ENCODE measurements at places on chromosomes 2 and 18.

DNA sequence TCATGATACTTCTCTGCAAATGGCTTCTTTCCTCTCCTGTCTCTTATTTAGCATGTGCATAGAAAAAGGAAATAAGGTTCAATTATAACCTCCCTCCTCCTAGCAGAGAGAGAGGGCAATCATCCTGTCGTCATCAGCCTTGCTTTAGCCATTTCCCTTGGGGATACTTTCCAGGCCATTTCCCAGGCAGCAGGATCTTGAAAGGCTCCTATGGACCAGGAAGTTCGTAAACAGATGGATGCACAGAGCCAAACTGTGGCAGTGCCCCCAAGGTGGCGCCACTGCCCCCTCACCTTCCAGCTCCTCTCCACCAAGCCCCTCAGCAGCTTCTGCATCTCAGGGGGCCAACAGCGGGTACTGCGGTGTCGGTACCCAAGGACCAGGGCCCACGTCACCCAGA, 157.4 kb downstream of the DTNA start:
- no peak for DNase-seq

- no peak for DNase-seq
Measured at GRCh38 chr18:3060667-3061580, 48.0 kb upstream of the LPIN2 start.

DNA sequence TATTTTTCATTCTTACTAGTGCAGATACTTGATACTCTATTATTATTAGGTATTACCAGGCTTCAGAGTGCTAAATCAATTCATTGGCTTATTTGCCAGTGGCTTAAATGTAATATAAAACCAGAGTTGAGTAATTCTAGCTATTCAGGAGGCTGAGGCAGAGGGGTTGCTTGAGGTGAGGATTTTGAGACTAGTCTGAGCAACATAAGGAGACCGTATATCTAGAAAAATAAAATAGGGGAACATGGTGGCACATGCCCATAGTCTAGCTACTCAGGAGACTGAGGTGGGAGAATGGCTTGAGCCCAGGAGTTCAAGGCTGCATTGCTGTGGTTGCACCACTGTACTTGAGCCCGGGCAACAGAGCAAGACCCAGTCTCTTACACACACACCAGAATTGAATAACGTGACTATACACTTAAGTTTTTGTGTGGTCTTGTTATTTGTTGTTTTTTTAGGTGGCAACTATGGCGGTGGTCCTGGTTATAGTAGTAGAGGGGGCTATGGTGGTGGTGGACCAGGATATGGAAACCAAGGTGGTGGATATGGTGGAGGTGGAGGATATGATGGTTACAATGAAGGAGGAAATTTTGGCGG, 4.8 kb downstream of the HNRNPA3 start:
- DNase-seq: no peak

DNA sequence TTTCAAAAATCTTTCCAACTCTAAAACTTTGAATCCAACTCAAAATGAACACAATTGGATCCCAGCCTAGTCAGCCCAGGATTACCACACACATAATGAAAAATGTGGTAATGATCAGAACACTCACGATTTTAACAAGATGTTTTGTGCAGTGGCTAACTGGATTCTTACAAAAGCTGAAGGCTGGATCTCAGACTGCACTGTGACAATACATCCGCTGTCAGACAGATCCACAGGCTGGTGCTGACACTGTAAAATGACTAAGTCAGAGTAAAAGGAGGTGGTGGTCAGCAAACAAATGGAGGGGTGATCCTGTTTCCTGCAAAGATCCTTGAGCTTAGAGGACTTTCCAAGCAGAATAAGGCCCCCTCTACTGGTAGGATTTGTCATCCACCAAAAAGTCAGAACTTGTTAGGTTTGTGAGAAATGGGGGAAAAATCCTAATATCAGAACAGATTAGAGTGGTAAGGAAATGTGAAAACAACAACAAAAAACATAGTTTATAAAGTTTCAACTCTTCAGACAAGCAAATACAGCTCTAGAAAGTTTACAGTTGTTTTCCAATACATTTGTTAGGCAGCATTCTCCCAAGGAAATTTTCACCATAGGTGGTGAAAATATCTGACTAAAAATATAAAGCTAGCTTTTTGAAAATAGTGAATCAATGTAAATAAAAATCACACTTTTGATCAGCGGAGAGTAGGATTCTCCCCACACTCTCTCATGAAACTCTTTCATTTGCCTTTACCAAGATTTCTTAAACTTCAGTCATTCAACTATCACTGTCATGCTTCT, 211.9 kb downstream of the AGPS start:
- DNase-seq: no peak

- no peak for DNase-seq
Measured at GRCh38 chr2:69577467-69578197, 65.9 kb downstream of the AAK1 start.

GRCh38 chr2:215190588-215190987, 52.2 kb upstream of the ABCA12 start:
- no peak for DNase-seq

GRCh38 chr18:26621161-26622026, 73.0 kb upstream of the KCTD1 start:
- no peak for DNase-seq

DNA sequence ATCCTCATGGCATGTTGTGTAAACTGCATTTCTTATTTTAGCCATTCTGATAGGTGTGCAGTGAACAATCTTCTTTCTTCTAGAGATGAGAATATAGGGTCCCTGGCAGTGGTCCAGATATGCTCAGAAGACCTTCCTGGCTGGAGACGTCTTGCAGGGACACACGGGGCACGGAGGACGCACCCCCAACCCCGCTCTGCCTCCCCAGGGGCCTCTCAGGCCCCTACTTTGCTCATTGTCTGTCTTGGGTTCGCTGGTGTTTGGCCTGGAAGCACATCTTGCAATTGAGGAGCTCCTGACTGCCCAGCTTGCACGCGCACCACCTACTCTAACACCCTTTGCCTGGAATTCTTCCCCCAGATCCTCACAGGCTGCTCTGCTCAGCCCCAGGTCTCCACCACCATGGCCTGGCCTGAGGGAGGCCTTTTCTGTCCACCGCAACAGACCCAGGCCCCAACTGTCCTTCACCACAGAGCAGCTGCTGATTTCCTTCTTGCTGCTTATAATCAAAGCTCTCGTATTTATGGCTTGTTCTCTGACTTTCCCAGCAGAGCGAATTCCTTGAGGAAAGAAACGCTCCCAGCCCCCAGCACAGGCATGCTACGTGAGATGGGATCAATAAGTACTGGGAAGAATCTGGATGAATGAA, 295.9 kb upstream of the HDAC4 start:
- no peak for DNase-seq

DNA sequence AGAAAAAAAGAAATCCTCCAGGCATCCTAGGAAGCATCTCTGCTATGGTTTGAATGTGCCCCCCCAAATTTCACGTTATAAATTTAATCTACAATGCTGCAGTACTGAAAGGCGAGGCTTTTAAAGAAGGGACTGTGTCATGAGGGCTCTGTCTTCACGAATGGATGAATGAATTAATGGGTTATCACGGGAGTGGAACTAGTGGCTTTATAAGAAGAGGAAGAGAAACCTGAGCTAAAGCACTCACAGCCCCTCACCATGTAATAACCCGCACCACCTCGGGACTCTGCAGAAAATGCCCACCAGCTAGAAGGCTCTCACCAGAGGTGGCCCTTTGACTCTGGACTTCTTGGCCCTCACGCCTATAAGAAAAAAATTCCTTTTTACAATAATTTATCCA, 27.6 kb downstream of the RNU4ATAC start:
- no peak for DNase-seq

- DNase-seq: no peak
Measured at GRCh38 chr2:117952228-117952627, 61.6 kb downstream of the CCDC93 start.

- DNase-seq: no peak
Measured at GRCh38 chr2:43344868-43345373, 118.5 kb upstream of the ZFP36L2 start.

DNA sequence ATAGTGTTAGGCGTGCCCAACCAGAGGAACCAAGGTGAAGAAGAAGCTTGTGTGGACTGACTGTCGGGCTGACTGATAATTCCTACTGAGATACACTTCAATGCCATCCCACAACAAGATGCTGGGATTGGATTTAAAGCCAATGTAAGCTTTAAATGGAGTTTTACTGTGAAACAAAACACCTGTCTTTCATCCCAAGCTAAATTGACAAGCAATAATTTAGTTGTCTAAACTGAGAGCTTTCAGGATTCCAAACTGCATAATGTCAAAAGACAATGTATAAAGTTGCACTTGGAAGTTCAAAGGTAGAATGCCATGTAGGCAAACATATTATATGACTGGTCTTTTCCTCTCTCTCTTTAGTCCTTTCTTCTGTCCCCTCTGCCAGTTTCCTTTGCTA, 1025.3 kb upstream of the FANCL start:
- no peak for DNase-seq

DNA sequence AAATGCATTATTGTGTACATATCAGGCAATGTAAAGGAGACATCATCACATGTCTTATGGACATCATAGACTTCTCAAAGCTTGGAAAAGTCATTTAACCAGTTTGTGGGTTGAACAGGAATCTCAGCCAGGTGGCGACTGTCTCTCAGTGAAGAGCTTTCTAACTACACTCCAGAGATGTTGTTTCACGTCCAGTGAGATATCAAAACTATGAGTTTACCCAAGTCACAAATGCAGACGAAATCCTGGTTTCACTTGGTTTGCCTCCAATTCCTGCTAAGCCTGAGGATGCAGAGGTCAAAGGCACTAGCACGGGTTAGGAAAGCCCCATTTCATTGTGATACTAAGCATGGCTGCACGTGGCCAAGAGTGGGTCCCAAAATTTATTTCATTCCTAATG, 384.5 kb upstream of the MEIS1 start:
- no peak for DNase-seq

DNA sequence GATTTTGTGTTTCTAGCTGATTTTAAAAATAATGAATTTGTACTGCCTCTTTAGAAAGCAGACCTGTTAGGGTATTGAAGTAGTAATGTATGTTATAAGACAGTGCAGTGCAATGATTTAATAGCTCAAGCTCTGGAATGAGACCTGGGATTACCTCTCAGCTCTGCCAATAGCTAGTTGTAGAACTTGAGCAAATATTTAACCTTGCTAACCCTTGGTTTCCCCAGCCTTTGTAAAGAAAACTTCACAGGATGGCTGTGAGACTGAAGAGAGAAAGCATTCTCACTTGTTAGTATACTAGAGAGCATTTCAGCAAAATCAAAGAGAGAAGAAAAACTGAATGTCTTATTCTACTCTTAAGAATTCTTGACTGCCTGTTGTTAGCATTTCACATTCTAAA, 293.9 kb downstream of the KIAA1328 start:
- DNase-seq: no peak

DNA sequence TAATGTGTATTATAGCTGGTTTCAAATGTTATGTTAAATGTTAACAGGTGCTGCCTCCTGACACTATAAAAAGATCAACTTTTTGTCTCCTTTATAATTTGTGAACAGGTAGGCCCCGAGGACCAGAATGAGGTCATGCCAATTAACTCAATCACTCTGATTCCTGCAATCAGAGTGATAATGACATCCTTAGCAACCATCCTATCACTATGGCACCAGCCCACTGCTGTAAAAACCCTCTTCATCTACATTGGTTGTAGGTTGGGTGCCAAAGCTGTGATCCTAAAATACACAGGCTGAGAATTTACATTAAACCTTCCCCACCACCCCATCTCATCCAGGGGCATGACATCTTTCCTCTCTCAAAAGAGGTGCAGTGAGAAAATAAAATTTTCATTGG, 103.5 kb downstream of the CPO start:
- DNase-seq: no peak

- no peak for DNase-seq
Measured at GRCh38 chr2:158297606-158298005, 158.9 kb downstream of the CCDC148 start.

DNA sequence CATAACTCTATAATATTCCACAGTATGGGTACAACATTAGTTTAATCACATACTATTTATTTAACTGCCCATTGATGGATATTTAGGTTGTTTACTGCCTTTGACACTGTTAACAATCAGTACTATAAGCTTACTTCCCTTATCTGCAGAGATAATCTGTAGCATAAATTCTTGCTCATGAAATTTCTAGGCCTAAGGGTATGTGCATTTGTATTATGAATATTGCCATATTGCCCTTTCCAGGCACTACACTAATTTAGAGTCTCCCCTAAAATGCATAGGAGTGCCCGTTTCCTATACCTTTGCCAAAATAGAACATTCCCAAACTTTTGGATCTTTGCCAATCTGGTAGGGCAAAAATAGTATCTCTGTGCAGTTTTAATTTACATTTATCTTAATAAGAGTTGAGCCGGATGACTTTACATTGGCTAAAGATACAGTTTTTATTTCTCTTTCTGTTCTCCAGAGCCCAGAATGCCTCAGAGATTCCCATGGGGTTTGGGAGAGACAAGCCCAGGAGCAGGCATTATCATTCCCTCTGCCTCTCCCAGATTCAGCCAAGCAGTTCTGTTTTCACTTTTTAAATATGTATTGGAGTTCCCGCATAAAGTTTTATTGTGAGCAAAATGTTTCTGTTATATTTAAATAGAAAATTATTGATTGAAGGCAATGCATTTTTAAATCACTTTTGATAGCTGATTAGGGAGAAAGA, 102.8 kb downstream of the CAPN13 start:
- DNase-seq: no peak

DNA sequence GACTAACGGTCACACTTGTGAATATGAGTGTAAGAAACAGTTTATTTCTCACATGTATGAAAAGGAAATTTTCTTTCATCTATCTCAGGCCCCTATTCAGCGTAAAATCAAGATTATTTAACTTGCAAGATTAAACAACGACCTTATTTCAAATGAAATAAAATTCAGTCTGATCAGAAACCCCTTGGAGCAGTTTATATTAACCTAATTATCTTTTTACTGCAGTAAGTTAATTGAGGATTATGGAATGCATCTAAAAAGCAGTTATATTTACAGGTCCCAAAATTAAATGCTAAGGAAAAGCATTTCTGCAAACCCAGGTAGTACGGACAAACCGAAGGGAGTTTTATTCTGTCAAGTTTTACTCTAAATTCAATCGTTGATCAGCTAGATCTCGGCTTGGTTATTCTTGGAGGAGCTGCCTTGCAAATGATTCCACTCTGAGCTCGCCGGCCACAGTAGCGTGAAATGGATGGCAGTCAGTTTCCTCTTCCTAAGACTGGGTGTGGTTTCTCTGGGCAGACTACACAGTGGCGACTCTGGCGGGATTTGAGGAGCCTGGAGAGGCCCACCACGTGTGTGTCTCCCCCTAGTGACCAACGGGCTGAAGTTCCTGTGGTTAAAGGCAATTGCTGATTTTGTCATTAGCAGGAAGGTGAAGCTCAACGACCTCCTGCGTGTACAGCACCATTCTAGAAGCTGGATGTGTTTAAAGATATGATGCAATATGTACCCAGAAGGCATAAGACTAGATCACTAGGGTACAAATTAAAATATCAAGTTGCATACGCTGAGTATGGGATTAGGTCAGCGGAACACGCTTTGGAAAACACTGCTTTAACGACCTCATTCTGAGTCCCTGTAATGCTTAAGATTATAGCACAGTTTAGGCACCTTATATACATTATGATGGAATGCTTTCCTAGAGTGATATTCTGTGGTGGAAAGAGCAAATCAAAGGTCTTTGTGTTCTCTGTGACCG, 36.4 kb downstream of the PRKRA start:
- DNase-seq: peak; percentile 48

All from activated CD8-positive, alpha-beta memory T cell treated with anti-CD3 and anti-CD28 coated beads for 4 hours (primary cell).